GM12864 (cell line): ENCODE measurements at places on chromosomes 6 and 20.

DNA sequence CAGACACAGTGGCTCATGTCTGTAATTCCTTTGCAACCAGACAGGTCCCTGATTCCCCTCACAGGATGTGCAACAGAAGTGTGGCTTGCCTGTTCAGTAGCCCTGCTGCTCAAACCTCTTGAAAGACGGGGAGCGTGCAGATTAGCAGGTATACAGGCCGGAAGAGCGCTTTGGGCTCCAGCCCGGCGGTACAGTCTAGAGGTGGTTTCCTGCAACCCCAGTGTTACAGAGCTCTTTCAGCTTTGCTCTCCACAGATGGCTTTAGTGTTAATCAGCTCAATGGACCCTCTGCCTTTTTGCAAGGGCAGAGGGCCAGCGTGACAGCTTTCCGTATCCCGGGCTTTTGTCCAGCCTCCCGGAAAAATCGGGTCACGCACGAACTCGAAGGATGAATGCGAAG, 67.2 kb upstream of the TNFRSF21 start:
- DNase-seq: no peak

DNA sequence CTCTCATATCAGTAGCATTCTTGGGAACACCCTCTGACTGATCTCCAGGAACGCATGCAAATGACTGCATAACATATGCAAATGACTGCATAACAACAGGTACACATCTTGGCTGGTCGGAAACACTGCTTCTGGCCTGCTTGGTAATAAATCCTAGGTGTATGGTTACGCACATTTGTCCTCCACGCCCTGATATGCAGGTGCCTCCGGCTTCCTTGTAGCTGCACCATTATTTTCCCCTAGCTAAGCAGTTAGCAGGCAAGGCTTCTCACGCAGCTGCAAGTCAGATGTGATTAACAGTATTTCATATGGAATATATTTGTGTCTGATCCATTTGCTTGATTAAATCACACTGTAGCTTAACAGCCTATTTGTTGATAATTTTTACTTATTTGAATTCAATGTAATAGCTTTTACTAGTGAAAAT, 5.9 kb downstream of the RPS6KA2 start:
- DNase-seq: no peak

DNA sequence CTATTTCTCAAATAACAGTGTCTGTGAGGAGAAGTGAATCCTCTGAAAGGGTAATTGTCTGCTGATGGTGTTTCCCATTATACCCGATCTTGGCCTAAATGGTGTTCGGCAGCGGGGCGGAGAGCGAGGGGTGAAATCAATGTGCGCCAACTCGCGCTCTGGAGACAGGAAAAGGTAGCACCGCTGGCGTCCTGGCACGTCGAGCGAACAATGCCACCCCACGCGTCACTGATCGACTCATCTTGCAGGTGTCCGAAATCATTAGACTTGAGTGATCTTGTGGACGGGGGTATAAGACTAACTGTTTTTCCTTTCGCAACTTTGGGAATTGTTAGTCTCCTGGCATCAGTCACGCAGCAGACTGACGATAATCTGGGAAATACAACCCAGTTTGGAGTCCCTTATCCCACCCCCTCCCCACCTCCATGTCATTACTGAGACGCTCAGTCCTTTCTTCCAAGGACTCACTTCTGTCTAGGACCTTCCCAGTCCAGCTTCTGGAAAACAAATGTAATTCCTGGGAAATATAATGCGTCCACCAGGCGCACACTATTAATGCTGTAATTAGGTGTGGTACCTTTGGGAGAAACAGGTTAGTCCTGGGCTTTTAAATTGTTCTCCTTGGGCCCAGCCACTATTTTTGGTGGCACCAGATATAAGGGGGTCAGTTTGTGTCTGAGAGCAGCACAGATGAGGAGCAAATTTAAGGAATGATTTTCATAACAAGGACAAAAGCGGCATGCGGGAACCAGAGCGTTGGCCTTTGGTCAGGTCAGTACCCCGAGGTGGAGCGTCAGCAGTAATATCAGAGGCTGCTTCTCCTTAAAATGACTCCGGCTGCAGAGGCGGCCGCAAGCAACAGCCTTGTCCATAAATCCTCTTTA, 2.3 kb downstream of the LINC00237 start:
- DNase-seq: no peak

DNA sequence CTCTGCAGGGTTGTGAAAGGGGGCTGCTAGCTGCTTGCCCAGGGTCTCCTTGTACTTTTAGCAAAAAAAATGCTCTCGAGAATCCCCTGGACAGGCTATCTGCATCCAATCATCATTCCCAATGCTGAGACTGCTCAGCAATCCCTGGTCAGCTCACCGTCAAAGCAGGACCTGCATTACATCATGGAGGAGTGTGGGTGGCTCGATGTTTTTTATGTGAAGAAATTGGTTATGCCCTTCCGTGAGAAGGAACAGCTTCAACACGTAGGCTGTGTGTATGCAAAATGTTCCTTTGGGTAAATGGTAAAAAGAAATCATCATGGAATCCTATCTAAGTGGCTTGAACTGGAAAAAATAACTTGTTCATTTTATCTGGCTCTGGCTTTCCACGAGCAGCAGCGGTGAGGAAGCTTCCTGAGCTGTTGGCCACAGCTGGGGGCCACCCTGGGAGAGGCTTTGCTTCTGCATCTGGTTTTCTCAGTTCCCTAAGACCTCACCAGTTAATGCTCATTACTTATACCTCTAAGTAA, 111.4 kb downstream of the FYN start:
- DNase-seq: no peak

DNA sequence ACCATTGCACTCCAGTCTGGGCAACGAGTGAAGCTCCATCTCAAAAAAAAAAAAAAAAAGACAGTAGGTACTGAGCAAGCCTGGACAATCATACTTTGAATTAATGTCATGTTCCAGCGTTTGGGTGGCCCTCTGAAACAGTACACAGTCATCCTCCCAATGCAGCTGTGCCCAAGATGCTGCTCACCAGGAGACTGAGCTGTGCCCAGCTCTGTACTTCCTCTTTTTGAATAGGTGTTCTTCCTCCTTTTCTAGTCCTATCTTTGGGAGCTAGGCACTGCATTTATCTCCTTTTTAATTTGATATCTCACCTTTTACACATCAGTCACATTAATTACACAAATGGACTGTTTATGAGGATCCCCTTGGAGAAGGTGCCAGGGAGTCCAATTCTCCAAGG, 101.5 kb downstream of the RPP40 start:
- DNase-seq: no peak

GRCh38 chr6:37253486-37254007, 4.0 kb upstream of the TBC1D22B start:
- no peak for DNase-seq

DNA sequence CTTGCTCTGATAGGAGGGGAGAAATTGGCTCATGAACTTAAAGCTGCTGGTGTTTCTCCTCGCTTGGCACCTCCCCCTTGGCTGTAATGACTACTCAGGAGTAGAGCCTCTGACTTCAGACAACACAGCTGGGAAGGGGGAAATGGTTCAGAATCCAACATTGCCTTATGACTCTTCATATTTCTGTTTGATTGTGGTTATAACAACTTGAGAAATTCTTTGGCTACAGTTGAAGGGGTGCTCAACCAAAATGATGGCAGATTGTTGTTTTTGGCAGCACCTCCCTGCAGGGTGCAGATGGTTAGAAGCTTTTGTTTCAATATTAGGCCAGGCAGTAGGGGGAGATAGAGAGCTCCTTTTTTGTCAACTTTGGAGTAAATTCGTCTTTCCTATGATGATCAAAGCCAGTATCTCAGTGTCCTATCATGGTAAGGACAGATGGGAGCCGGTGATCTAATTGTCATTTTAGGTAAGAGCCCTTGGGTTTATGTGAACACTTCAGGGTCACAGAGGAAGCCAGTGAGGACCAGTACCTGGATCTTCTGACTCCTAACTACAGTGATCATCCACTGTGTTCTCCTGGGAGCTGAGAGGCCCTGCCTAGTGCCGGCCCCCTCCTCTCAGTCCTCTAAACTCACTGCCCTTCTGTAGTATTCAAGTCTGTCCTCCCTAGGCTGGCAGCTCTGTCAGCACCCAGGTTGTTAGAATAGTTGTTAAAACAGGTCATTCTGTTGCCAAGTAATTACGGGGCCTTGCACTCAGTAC, 39.9 kb downstream of the RPRD1B start:
- no peak for DNase-seq

GRCh38 chr6:8387942-8388437, 47.4 kb downstream of the SLC35B3 start:
- DNase-seq: no peak

DNA sequence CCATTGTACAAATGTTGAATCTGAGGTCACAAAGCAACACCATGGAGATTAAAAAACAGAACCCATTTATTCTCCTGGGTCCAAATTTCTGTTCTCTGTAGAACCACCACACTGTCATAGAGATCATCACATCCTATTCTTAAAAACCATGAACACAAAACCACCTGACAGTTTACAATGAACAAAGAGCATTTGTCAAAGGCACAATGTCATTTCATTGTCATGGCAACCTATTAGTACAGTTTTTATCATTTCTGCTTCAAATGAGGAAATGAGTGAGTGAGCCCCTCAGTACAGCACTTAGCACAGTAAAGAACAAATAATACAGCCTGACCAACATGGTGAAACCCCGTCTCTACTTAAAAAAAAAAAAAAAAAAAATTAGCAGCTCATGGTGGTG, 23.1 kb upstream of the LAMP5 start:
- DNase-seq: no peak

DNA sequence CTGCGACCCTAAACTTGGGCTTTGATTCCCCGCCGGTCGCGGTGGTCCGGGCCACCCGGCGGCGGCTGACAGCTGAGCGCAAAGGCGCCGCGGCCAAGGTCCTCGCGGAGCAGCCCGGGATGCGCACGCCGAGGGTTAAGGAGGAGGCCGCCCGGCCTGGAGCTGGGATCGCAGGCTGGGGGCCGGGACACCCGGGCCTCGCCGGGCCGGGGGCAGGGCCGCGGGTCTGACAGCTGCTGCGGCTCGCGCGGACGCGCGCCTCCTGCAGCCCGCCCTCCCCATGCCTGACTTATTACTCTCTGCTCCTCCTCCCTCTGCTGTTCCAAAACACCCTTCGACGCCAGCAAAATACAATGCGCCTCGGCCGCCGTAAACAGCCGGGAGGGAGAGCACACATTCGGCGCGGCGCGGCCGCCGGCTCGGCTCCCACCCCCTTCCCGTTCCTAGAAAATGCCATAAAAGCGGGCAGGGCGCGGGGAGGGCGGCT, 746 bp downstream of the BACH2 start:
- no peak for DNase-seq
